Colonic mucosa (tissue), 4 donors: ENCODE measurements at places on chromosomes 6 and 20. TPM values are rescaled to one million over a fixed set of nuclear protein-coding genes. Genes with fewer than 3 reads are reported as not detected.

The CLVS2 gene
- 0.19 TPM for total RNA-seq

The ELOVL2 gene
- total RNA-seq = 0.11 TPM

GRCh38 chr6:162140251-162140852, 587.2 kb downstream of the PRKN start:
- DNase-seq = no peak

The LHFPL5 gene
- not detected for total RNA-seq

DNA sequence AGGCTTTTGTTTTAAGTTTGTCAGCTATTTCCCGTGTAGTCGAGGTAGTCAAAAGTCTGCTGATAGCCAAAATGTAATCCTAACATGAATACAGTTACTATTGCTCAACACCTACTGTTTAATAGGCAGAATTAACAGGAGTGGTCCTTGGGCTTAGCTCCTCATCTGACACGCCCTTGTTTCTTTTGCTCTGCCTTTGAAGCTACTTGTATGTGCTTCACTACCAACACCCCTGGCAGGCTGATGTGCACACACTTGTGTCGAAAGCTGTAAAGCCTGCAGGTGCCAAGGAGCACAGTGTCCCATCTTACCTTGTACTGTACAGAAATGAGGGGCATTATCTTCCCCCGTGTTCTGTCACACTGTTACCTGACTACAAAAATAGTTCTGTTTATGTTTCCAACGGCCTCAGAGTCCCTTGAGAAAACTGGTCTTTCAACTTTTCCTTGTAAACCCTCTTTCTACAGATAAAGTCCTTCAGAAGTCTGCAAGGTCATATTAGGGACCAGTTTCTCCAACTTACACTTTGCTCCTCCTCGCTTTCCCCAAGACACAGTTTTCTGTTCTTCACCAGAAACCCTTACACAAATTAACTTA, 9.3 kb downstream of the SDHAF4 start:
- DNase-seq = no peak

The SLC26A8 gene
- not detected for total RNA-seq

- DNase-seq = no peak
These were observed 2.4 kb downstream of the C6orf47 start for GRCh38 chr6:31658158-31658688.

- DNase-seq = no peak
These were observed 910.9 kb upstream of the MAP3K7 start for GRCh38 chr6:91497770-91498169.

- no peak for DNase-seq
These were observed 61.3 kb upstream of the PMEPA1 start for GRCh38 chr20:57770852-57771720.

The HMGCLL1 gene
- 0.45 TPM for total RNA-seq

GRCh38 chr6:117585647-117586046, 16.7 kb downstream of the GOPC start:
- DNase-seq = no peak

The BPI gene
- total RNA-seq = not detected

GRCh38 chr6:146153040-146153758, 124.3 kb downstream of the GRM1 start:
- no peak for DNase-seq

GRCh38 chr20:61611401-61612180, 359.5 kb downstream of the CDH4 start:
- DNase-seq = no peak

- DNase-seq = peak; percentile 56
These were observed 21.4 kb upstream of the PREP start for GRCh38 chr6:105424175-105424783.

DNA sequence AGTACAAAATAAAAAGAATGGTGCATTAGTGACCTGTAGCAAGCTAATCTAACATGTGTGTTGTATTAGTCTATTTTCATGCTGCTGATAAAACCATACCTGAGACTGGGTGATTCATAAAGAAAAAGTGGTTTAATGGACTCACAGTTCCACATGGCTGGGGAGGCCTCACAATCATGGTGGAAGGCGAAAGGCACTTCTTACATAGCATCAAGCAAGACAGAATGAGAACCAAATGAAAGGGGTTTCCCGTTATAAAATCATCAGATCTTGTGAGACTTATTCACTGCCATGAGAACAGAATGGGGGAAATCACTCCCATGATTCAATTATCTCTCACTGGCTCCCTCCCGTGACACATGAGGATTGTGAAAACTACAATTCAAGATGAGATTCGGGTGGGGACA, 45.4 kb upstream of the AIG1 start:
- no peak for DNase-seq

GRCh38 chr6:146876271-146877151, 277.7 kb downstream of the ADGB start:
- DNase-seq = no peak

The BTBD3 gene
- total RNA-seq = 52.1 TPM

The SYCP2L gene
- total RNA-seq = not detected

- DNase-seq = peak; percentile 19
These were observed 3.8 kb downstream of the PTK6 start for GRCh38 chr20:63533388-63533787.

DNA sequence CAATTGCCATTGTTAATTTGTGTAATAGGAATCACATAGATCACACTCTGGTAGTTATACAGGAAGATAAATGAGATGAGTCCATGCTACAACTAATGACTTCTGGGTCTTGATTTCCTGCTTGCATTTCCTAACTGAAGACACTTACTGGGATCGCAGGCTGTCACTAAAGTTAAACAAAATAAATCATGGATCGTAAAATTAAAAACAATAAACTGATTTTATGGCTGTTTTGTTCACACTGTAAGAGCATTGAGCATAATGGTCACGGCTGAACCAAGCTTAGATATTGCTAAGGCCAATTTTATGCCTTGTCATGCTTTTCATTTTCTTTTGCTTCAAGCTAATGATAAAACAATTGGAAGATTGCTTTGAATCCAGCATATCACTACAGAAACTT, 332.5 kb upstream of the CITED2 start:
- no peak for DNase-seq

- DNase-seq = no peak
These were observed 8.0 kb downstream of the MMUT start for GRCh38 chr6:49454787-49455709.

- no peak for DNase-seq
These were observed 81.9 kb upstream of the HIVEP1 start for GRCh38 chr6:11930240-11930639.

DNA sequence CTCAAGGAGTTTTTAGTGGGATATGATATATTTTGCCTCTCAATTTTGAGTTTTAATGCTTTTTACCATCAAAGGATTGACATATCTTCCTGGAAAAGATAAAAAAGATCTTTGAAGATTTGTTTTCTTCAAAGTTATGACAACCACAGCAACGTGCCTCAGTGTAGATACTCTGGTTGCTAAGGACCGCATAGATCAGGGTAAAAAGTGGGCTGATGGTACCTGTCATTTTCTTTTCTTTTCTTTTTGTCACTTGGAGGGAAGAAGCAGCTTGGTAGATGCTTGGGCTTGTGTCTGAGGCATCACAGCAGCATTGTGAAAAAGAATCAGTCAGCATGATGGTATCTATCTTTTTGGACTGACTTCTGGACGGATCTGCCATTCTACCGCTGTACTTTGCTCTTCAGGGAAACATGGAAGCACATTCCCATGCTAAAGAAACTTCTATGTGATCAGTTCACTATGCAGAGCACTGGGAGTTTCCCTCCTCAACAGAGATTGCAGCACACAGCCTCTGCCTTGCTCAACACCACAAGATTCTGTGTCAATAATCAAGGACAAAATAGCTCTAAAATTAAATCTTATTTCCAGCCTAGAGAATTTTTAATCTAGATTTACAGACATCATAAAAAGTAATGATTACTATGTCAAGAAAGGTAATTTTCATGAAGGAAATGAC, 54.8 kb upstream of the SGK1 start:
- DNase-seq = peak; percentile 39

The TINAG gene
- total RNA-seq = 45.2 TPM

DNA sequence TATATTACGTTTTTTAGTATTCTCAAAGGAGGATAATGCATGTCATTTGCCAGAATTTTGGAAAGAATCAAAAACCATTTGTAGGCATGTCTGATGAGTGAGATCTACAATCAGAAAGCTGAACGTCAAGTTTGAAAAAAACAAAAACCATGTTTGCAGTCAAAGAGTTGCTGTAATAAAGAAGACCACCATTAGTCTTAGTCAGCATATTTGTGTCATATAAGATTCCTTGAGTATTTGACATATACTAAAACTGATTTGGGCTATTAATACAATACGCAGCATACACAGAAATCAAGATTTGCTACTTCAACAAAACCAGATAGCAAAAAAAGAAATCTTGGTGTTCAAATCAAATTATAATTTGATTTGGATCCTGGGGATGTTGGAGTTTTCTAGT, 247.5 kb downstream of the SAMD5 start:
- DNase-seq = no peak

The RPRD1B gene
- 42.5 TPM for total RNA-seq

- no peak for DNase-seq
These were observed 27.9 kb upstream of the SPDEF start for GRCh38 chr6:34583861-34584604.

The CASS4 gene
- 0.17 TPM for total RNA-seq

- no peak for DNase-seq
These were observed 341.8 kb downstream of the SYNE1 start for GRCh38 chr6:152295346-152295745.

The NINL gene
- 3.4 TPM for total RNA-seq

DNA sequence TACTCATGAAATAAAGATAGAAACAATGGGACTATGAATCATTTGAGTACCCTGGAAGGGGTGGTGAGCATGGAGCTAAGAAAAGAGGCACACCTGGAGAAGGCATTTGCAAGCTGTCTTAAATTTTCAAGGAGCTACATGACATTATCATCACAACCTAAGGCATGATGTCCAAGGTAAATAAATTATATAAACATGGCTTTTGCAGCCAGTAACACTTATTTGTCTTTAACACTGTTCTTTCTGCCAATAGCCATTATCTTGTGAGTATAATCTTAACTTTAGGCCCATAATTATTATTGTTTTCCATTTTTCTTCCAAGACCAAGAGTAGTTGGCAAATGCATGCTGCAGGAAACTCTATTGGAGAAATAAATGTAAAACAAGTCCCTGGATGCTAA, 63.7 kb downstream of the ALDH5A1 start:
- DNase-seq = no peak

DNA sequence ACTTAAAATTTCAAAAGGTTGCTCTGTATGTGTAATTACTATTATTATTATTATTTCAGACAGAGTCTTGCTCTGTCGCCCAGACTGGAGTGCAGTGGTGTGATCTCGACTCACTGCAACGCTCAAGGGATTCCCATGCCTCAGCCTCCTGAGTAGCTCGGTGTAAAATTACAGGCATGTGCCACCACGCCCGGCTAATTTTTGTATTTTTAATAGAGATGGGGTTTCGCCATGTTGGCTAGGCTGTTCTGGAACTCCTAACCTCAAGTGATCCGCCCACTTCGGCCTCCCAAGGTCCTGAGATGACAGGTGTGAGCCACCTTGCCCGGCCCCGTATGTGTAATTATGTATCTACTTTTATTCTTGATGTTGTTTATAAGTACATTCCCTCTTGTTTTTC, 65.3 kb upstream of the ZNF217 start:
- no peak for DNase-seq

The FLRT3 gene
- total RNA-seq = 0.86 TPM

- DNase-seq = no peak
These were observed 175.4 kb upstream of the PRND start for GRCh38 chr20:4546342-4546741.
